ENCODE measurements at places on chromosomes 12 and 14.

DNA sequence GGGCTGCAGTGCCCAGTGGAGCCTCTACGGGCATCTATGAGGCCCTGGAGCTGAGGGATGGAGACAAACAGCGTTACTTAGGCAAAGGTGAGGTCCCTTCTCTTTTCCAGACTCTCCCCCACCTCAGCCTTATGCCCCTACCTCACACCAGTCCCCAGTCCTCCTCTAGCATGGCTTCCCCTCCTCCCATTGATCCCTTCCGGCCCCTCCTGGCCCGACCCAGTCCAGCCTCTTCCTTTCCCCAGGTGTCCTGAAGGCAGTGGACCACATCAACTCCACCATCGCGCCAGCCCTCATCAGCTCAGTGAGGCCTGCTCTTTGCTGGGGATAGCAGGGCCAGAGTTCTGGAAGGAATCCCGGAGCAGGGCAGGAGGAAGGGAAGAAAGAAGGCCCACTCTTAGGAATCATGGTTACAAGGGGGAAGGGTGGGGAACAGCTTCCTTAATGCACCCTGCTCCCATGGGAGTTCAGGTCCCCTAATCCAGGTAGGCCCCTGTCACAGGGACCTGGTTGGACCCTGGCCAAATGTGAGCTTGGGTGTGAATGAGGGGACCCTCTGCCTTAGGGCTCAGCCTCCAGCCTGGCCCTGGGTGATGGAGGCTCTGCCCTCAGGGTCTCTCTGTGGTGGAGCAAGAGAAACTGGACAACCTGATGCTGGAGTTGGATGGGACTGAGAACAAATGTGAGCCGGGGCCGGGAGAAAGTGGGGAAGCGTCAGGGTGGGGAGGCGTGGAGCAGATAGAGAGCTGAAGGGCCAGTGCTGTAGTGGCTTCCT lies 2.2 kb downstream of the ENO2 start:
- H3K4me1 ChIP-seq, result peaks cover 18% of the 10 kb centered on the region
- DNase-seq, result no peak
- no peaks in the 10 kb centered on the region for H3K27me3 ChIP-seq
- H3K4me3 ChIP-seq, result no peak overlapping the region
- H3K36me3 ChIP-seq, result peaks cover 4% of the 10 kb centered on the region

DNA sequence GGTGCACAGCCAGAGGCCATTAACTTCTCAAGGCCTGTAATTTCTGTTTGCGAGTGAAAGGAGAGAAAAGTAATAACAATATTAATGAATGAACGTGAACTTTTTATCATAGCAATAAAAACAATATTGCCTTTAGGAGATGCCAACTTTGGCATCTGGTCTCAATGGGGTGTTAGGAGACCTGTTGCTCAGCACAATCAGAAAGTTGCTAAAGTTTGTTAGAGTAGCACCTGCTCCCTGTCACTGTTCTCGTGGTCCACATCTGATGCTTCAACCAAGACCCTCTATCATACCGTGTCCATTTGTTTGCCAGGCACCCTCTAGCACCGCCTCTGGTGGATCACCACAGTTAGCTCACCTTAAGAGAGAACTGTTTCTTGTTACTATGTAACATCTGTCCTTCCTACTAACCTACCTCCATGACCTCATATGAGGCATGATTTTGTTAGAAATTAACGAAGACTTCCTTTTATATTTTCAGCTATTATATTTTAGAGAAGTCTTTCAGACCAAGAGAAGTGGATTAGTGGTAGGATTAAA lies 12.5 kb upstream of the CLEC4E start:
- H3K36me3 ChIP-seq, result no peaks in the 10 kb centered on the region
- H3K27me3 ChIP-seq, result peaks cover 10% of the 10 kb centered on the region
- H3K27ac ChIP-seq, result no peak overlapping the region
- no peak overlapping the region for H3K4me3 ChIP-seq
- no peak for DNase-seq

GRCh38 chr12:123971449-123971769 lies 1.2 kb downstream of the CCDC92 start:
- peaks cover 19% of the 10 kb centered on the region for H3K36me3 ChIP-seq
- peak overlapping the region; percentile 89 for H3K27ac ChIP-seq
- H3K4me3 ChIP-seq, result peak overlapping the region; percentile 87
- DNase-seq, result no peak
- no peaks in the 10 kb centered on the region for H3K27me3 ChIP-seq

DNA sequence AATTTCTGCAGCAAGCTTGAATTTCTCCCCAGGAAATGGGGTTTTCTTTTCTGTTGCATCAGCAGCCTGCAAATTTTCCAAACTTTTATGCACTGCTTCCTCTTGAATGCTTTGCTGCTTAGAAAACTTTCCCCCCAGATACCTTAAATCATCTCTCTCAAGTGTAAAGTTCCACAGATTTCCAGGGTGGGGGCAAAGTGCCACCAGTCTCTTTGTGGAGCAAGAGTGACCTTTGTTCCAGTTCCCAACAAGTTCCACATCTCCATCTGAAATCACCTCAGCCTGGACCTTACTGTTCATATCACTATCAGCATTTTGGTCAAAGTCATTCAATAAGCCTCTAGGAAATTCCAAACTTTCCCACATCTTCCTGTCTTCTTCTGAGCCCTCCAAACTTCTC lies 241.6 kb upstream of the TMTC1 start:
- no peak overlapping the region for H3K4me3 ChIP-seq
- peaks cover 62% of the 10 kb centered on the region for H3K4me1 ChIP-seq
- no peak for DNase-seq
- H3K27me3 ChIP-seq, result no peaks in the 10 kb centered on the region
- peak overlapping the region; percentile 84 for H3K27ac ChIP-seq
- no peaks in the 10 kb centered on the region for H3K36me3 ChIP-seq

GRCh38 chr14:77738559-77739250 lies 22.3 kb downstream of the SNW1 start:
- H3K27ac ChIP-seq, result no peak overlapping the region
- H3K4me1 ChIP-seq, result no peaks in the 10 kb centered on the region
- peaks cover 44% of the 10 kb centered on the region for H3K36me3 ChIP-seq

GRCh38 chr12:52151837-52152783 lies 39.7 kb downstream of the KRT80 start:
- no peaks in the 10 kb centered on the region for H3K27me3 ChIP-seq
- H3K36me3 ChIP-seq, result no peaks in the 10 kb centered on the region
- peak overlapping the region; percentile 42 for H3K27ac ChIP-seq
- no peak overlapping the region for H3K4me3 ChIP-seq
- no peak for DNase-seq

GRCh38 chr12:9651265-9651729 lies 18.2 kb upstream of the CLEC2D start:
- DNase-seq, result no peak
- no peak overlapping the region for H3K4me3 ChIP-seq
- H3K36me3 ChIP-seq, result peaks cover 24% of the 10 kb centered on the region
- no peaks in the 10 kb centered on the region for H3K27me3 ChIP-seq
- peak overlapping the region; percentile 83 for H3K27ac ChIP-seq

GRCh38 chr14:67722293-67722692 lies 20.6 kb downstream of the RDH12 start:
- H3K36me3 ChIP-seq, result no peaks in the 10 kb centered on the region
- DNase-seq, result no peak
- no peak overlapping the region for H3K27ac ChIP-seq
- H3K27me3 ChIP-seq, result peaks cover 76% of the 10 kb centered on the region
- H3K4me3 ChIP-seq, result no peak overlapping the region
- H3K4me1 ChIP-seq, result peaks cover 5% of the 10 kb centered on the region

DNA sequence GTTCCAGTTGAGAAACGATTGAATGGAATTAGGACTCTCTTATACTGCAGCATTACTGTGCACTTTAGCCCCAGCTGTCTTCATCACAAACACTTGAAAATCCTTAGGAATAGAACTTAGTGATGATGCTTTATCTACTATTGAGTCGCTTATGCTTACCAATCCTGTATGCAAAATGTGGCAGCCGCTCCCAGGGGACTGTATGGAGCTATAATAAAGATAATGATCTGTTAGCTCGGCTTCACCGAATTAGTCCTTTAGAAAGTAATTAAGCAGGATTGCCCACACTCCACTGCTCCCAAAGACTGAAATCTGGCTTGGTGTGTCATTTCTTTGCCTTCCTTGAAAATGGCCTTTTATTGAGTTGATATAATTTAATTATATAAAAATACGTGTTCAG lies 10.6 kb downstream of the EML1 start:
- no peak overlapping the region for H3K4me3 ChIP-seq
- no peaks in the 10 kb centered on the region for H3K36me3 ChIP-seq
- H3K27ac ChIP-seq, result no peak overlapping the region
- no peaks in the 10 kb centered on the region for H3K27me3 ChIP-seq
- peaks cover 21% of the 10 kb centered on the region for H3K4me1 ChIP-seq

- H3K4me1 ChIP-seq, result peaks cover 19% of the 10 kb centered on the region
- DNase-seq, result no peak
- H3K27ac ChIP-seq, result peak overlapping the region; percentile 98
- H3K4me3 ChIP-seq, result peak overlapping the region; percentile 94
- H3K36me3 ChIP-seq, result peaks cover 11% of the 10 kb centered on the region
- peaks cover 4% of the 10 kb centered on the region for H3K27me3 ChIP-seq
Measured at GRCh38 chr12:57935331-57935730, 6.0 kb upstream of the ATP23 start.

- no peaks in the 10 kb centered on the region for H3K27me3 ChIP-seq
- peak; percentile 83 for DNase-seq
- H3K4me3 ChIP-seq, result peak overlapping the region; percentile 50
Measured at GRCh38 chr12:120257041-120257821, 8.3 kb downstream of the PXN start.

DNA sequence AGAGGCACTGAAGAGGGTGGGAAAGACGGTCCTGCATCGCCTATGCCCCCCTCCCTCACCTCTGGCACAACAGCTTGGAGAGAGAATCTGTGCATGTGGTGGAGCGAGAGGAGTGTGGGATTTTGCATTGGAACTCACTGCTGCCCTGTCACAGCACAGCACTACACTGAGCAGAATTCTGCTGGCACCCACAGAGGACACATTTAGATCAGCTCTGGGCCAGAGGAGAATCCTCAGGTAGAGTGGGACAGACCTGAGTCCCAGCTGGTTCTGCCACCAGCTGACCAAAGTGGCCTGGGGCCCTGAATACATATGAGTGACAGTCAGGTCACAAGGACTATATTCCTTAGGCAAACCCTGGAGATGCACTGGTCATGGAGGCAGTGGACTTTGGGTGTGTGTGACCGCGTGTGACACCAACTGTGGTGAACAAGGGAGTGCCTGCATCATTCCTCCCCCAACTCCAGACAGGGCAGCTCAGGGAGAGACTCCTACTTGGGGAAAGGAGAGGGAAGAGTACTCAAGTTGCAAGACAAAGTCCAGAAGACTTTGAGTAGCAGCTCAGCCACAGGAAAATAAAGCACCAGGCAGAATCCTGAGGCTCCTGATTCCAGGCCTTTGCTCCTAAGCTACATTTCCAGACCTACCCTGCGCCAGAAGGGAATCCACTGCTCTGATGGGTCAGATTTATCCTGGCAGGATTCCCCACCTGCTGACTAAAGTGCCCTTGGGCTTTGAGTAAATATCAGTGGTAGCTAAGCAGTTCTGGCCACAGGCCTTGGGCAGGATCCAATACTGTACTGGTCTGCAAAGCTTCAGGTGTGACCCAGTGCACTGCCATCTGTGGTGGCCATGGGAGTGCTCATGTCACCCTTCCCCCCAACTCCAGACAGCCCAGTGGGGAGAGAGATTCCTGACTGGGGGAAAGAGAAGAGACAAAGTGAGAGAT lies 10.6 kb upstream of the ACOT1 start:
- H3K27me3 ChIP-seq, result no peaks in the 10 kb centered on the region
- DNase-seq, result no peak
- no peak overlapping the region for H3K4me3 ChIP-seq
- H3K4me1 ChIP-seq, result no peaks in the 10 kb centered on the region
- H3K27ac ChIP-seq, result no peak overlapping the region

DNA sequence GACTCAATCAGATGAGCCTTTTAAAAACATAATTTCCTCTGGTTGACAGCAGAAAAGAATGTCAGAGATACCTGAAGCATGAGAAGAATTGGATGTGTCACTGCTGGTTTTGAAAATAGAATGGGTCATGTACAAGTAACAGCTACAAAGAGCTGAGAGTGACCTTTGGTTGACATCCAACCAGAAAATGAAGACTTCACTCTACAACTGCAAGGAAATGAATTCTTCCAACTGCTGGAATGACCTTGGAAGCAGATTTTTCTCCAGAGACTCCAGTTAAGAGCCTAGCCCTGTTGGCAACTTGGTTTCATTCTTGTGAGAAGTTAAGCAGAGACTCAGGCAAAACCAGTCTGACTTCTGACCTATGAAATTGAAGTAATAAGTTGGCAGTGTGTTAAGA lies 505.9 kb downstream of the SLC16A7 start:
- peaks cover 7% of the 10 kb centered on the region for H3K4me1 ChIP-seq
- H3K36me3 ChIP-seq, result peaks cover 9% of the 10 kb centered on the region
- H3K4me3 ChIP-seq, result no peak overlapping the region
- DNase-seq, result no peak
- H3K27ac ChIP-seq, result no peak overlapping the region

GRCh38 chr12:93379326-93379980 lies 1.7 kb downstream of the NUDT4 start:
- peaks cover 52% of the 10 kb centered on the region for H3K4me1 ChIP-seq
- DNase-seq, result no peak
- no peaks in the 10 kb centered on the region for H3K36me3 ChIP-seq
- peak overlapping the region; percentile 99 for H3K27ac ChIP-seq

- no peak for DNase-seq
- no peaks in the 10 kb centered on the region for H3K27me3 ChIP-seq
- no peaks in the 10 kb centered on the region for H3K36me3 ChIP-seq
- H3K27ac ChIP-seq, result no peak overlapping the region
- H3K4me3 ChIP-seq, result no peak overlapping the region
- H3K4me1 ChIP-seq, result peaks cover 21% of the 10 kb centered on the region
Measured at GRCh38 chr14:86770186-86770585, 1222.8 kb downstream of the GALC start.

GRCh38 chr12:95201056-95201670 lies 16.1 kb downstream of the FGD6 start:
- no peaks in the 10 kb centered on the region for H3K27me3 ChIP-seq
- peaks cover 61% of the 10 kb centered on the region for H3K4me1 ChIP-seq
- DNase-seq, result no peak

DNA sequence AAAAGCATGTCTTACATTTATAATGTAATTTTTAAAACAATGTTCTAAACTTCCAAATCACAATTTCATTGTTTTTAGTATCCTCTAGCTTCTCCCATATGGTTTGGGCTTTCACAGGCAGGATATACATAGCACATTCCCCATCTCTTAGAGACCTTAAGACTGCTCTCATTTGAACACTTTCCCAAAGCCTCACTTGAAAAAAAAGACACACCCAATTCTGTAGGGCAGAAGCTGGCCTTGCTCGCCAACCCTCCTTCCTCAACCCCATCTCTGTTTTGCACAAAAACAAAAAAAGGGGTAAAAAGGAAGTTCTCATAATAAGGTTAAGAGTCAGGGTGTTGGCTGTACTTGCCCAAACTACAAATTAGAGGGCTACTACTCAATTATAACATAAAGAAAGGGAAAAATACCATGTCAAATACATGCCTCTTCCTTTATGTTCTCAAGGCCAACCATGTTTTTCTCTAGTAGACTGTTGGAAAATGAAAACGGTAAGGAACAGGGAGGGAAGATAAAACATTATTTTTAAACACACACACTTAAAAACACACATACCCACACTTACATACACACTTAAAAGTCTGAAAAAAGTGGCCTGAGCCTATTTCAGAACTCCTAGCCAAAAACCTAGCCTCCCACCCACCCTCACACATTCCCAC lies 9.9 kb upstream of the KANSL2 start:
- no peak for DNase-seq
- no peak overlapping the region for H3K4me3 ChIP-seq
- H3K27me3 ChIP-seq, result no peaks in the 10 kb centered on the region
- H3K36me3 ChIP-seq, result peaks cover 67% of the 10 kb centered on the region
- H3K27ac ChIP-seq, result peak overlapping the region; percentile 72

- no peaks in the 10 kb centered on the region for H3K27me3 ChIP-seq
- no peaks in the 10 kb centered on the region for H3K36me3 ChIP-seq
- peaks cover 58% of the 10 kb centered on the region for H3K4me1 ChIP-seq
- H3K27ac ChIP-seq, result no peak overlapping the region
- no peak for DNase-seq
- no peak overlapping the region for H3K4me3 ChIP-seq
Measured at GRCh38 chr14:71399057-71399487, 491.8 kb downstream of the PCNX1 start.

Data from osteocyte (in vitro differentiated cells).